ENCODE measurements at places on chromosomes 16 and 17.

DNA sequence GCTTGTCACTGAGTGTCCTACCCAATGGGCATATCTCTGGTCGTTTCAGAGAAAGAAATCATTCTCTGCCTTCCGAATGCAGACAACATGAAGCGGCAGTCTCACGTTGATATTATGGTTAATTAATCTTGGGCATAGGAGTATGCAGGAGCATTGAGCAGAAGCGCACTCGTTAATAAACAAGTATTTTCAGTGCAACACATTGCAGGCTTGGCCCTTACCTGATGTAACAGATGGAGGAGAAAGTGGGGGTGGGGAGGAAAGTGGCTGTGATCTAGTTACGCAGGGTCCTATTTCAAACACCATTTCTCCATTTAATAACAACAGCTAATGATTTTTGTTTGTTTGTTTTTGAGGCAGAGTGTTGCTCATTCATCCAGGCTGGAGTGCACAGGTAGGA is 414.0 kb upstream of the RBFOX1 start:
- DNase-seq = no peak

DNA sequence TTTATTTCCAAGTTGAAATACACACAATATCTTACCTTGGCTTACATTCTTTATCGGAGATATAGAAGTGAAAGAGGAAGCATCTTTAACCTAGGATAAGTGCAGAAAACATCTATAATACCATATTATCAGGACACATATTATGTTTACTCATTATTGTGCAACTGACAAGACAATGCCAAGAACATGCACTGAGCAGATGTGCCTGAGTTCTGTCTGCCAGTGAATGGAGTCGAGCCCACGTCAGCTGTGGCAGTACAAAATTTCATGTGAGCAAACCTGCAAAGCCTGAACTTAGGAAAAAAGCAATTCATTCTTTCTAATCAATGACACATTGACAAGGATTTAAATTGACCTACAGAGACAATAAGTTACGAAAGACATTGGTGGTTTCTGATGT is 154.4 kb downstream of the AXIN2 start:
- no peak for DNase-seq

DNA sequence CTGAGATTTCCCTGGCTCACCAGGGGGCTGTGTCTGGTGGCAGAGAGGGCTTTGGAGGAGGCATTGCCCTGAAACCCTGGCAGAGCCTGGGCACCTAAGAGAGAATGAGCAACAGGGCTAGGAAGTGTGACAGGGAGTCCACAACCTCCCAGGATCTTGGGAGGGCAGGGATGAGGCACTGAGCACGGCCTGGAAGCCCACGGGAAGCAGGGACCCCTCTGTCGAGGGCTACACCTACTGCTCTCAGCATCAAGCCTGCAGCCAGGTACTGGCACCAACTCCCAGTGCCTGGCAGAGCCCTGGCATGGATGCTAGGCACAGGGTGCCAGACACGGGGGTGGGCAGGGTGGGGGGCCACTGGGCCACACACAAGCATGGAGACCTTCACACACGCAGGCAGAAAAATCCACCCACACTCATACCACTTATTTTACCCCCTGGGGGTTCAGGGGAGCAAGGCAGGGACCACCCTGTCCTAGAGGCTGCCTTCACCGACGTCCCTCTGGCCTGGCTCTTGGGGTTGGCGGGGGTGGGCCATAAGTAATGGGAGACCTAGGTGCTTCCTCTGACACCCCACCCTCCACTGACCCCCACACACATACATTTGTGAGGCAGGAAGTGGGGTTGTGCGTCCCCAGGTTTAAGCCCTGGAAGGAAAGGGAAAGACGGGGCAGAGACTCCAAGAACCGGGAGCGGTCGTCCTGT is 970 bp upstream of the HSD11B2 start:
- DNase-seq = no peak

GRCh38 chr17:81814748-81815645 is 11.0 kb downstream of the GCGR start:
- peak; percentile 60 for DNase-seq

DNA sequence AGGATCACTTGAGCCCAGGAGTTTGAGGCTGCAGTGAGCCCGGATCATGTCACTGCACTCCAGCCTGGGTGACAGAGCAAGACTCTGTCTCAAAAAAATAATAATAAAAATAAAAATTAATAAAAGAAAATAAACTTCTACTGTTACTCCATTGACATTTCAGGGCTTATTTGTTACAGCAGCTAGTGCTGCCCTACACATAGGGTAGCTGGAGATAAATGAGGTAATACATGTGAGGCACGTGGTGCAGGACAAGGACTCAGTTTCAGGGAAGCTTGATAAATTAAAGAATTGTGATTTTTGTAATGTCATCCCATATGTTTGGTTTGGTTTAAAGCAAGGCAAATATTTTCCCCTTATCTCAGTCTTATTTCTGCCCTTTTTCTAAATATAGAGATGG is 80.3 kb downstream of the GSG1L start:
- no peak for DNase-seq

DNA sequence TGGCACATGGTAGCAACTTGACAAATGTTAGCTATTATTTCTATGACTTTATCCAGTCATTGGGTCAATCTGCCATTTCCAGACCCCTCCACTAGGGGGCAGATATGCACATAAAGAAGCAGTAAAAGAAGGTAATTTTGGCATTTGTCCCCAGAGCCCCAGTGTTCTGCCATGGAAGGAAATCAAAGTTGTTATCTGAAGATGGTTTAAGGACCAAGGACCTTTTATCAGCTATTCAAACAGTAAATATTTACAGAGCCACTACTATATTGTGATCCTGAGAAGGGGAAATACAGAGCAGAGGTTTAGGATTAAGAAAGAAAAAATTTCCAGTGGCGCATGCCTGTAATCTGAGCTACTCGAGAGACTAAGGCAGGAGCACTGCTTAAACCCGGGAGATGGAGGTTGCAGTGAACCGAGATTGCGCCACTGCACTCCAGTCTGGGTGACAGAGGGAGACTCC is 20.0 kb downstream of the TRAF4 start:
- no peak for DNase-seq

GRCh38 chr16:19192865-19193264 is 24.8 kb downstream of the SYT17 start:
- DNase-seq = no peak

GRCh38 chr17:69012895-69013805 is 47.6 kb downstream of the ABCA9 start:
- no peak for DNase-seq

GRCh38 chr16:78791011-78791410 is 691.6 kb downstream of the WWOX start:
- DNase-seq = no peak

GRCh38 chr16:71504901-71505300 is 15.8 kb upstream of the ZNF19 start:
- DNase-seq = no peak

DNA sequence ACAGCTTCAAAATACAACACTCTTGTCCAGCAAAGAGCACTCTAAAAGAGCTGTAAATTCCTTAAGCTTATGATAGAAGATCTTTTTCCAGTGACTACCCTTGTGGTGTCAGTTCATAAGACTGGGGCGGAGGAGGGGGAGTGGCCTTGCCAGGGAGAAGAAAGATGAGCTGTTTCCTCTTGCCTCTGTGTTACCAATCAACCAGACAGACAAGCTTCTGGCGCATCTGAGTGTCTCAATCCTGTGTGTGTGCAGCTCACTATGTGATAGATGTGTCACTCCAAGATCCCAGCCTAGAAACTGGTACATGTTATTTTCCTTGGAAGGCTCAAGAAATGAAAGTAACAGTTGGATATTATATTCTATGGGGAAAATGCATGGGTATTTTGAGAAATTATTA is 167.4 kb upstream of the CACNG3 start:
- no peak for DNase-seq

DNA sequence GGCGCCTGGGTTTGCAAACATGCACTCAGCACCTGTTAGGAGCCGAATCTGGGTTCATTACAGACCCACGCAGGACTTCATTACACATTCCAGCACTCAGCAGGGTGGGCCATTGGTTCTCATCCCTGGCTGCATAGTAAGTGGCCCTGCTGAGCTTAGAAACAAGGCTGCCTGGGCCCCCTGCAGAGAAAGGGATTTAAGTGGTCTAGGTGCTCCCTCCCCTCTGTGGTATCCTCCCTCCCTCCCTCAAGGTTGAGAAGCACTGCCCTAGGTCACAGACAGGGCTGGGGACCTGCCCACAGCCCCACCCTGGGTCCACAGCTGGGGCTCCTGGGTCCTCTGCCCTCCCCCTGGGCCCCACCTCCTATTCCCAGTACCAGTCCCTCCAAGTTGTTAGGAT is 28.3 kb downstream of the WNT3 start:
- DNase-seq = no peak

DNA sequence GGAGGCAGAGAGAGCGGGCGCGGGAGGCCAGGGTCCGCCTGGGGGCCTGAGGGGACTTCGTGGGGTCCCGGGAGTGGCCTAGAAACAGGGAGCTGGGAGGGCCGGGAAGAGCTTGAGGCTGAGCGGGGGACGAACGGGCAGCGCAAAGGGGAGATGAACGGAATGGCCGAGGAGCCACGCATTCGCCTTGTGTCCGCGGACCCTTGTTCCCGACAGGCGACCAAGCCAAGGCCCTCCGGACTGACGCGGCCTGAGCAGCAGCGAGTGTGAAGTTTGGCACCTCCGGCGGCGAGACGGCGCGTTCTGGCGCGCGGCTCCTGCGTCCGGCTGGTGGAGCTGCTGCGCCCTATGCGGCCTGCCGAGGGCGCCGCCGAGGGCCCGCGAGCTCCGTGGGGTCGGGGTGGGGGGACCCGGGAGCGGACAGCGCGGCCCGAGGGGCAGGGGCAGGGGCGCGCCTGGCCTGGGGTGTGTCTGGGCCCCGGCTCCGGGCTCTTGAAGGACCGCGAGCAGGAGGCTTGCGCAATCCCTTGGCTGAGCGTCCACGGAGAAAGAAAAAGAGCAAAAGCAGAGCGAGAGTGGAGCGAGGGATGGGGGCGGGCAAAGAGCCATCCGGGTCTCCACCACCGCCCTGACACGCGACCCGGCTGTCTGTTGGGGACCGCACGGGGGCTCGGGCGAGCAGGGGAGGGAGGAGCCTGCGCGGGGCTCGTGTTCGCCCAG is 1.2 kb upstream of the CBX4 start:
- no peak for DNase-seq

DNA sequence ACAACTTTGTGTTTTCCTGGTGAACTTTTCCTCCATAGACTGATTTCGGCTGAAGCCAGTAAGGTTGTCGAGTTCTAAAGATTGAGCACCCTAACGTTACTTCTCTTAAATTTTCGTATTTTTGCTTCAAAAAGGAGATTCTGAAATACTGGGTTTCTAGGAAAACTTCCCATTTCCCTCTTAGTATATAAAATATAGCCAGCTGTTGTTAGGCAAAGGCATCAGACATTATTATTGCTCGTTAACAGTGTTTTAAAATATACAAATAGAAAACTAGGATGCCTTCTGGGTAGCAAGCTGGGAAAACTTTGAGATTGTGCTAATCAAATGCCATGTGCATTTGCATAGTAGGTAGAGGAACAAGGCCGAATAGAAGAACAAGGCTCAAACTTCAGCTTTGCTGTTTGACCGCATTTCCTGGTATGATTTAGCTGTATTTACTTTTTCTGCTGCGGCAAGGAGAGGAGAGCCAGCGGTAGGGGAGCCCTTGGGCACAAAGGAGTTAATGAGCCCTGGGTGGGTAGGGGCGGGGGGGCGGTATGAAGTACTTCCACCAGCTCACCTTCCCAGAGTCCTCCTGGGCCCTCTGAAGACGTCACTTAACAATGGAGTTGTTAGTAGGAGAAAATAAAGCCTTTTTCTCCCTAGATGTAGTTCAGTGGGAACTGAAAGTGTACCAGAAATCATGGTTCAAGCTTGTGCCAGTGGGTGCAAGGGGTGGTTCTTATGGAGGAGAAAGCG is 151.9 kb downstream of the MSI2 start:
- DNase-seq = no peak
